ENCODE measurements at places on chromosomes 11 and 22.

DNA sequence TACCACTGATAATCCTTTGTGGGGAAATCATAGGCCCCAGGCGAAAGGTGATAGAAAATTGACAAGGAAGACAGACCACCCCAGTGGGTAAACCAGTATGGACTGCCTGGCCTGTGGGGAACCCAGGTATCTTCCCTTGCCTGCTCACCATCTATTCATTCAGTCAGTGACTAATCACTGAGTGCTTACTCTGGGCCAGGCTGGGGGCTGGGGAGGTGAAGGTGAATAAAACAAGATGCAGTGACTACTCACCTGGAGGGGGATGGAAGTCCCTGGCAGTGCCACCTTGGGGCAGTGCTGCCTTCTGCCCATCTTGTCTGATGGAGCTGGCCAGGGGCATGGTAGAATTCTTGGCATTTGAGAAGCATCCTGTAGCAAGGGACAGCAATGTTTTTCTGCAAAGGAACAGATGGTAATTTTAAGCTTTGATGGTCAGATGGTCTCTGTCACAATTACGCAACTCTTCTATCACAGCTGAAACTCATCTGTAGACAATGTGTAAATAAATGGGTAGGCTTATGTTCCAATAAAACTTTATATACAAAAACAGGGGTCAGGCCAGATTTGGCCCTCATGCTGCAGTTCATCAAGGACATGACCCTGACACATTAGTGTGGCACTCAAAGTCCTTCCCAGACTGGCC, 4.6 kb downstream of the ISX start:
- no peak for DNase-seq

- DNase-seq, result no peak
These were observed 62.9 kb upstream of the LRRC4C start for GRCh38 chr11:41522391-41522790.

- peak; percentile 19 for DNase-seq
These were observed 43.8 kb upstream of the BARX2 start for GRCh38 chr11:129331871-129332274.

DNA sequence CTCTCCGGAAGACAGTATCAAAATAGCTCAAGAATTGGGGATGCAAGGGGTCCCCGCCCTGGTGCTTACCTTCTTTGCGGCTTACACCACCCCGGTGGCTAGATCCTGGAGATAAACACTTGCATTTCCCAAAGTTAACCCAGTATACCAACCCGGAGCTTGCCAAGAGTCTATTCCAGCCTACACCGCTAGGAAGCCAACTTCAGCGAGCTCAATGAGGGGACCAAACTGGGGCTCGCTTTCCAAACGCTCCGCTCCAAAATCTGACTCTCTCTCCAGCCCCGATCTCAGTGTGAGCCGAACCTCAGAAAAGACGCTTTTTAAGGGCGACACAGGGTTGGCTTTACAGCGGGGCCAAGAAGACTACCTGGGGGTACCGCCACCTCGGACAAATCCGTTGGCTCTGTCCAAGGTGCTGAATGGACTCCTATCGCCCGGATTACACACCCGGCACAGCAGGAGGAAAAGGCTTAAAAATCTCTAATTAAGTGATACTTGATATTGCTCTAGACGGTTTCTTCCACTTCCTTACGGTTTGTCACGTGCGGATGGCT, 20.1 kb upstream of the BDNF start:
- DNase-seq, result no peak

GRCh38 chr11:128494418-128495332, 92.7 kb downstream of the ETS1 start:
- DNase-seq, result no peak
